CD14-positive monocyte (primary cell): ENCODE measurements at places on chromosomes 1 and 21. TPM values are rescaled to one million over a fixed set of nuclear protein-coding genes. Genes with fewer than 3 reads are reported as not detected.

The CNKSR1 gene
- polyA plus RNA-seq: 1.4 and 1.5 TPM in 2 replicates

DNA sequence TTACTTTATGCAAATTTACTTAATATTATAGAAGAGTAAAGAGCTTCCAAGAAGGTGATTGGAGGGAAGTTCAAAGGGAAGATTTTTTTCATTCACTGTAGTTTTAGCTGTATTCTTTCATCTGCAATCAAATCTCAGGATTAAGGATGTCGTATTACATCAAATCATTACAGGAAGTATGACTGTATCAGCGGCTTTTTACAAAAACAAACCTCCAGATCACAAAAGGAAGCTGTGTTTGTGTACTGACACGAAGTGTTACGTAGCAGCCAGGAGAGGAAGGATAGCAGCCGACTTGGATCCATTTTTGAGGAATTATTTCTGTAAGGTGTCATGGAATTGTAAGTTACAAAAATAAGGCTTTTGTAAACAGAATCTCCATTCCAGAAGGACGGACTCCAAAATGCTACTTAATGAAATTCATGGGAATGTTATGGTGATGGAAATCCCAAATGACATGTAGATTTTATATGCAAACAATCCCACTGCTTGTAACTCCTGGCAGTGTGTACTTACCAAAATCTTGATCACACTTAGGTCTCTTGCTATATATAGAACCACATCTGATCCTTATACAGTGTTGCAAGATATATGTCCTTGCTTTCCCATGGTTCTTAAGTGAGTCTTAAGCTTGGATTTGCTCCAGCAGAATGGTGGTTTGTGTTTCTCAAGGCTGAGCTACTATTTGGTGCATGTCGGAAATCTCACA, 49.8 kb downstream of the KCNJ15 start:
- H3K4me1 ChIP-seq: peaks cover 59% of the 10 kb centered on the region
- peak; percentile 90 for DNase-seq
- H3K27ac ChIP-seq: no peak overlapping the region
- no peak overlapping the region for H3K4me3 ChIP-seq
- H3K36me3 ChIP-seq: no peaks in the 10 kb centered on the region
- no peaks in the 10 kb centered on the region for H3K27me3 ChIP-seq

GRCh38 chr1:179323436-179323835, 29.8 kb downstream of the SOAT1 start:
- peaks cover 10% of the 10 kb centered on the region for H3K36me3 ChIP-seq
- no peaks in the 10 kb centered on the region for H3K27me3 ChIP-seq
- H3K27ac ChIP-seq: peak overlapping the region; percentile 15
- no peak for DNase-seq

DNA sequence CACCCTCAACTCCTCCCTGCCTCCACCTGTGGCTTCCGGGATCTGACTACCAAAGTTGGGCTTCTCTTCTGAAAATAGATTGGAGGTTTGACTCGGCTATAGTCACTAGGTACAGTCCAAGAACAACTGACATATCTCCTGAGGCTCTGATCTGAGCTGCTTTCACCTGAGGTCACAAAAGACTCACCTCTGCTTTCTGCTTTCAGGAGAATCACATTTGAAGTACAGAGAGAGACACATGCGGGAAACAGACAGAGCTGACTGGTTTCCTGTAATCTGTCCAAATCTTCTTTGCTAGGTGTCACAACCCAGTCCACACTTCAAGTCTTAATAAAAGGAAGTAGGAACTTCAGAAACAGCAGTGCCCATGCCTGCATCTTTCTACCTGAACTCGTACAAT, 245.4 kb upstream of the CHRM3 start:
- no peak overlapping the region for H3K27ac ChIP-seq
- H3K36me3 ChIP-seq: no peaks in the 10 kb centered on the region
- H3K27me3 ChIP-seq: no peaks in the 10 kb centered on the region
- DNase-seq: no peak
- H3K4me1 ChIP-seq: no peaks in the 10 kb centered on the region

DNA sequence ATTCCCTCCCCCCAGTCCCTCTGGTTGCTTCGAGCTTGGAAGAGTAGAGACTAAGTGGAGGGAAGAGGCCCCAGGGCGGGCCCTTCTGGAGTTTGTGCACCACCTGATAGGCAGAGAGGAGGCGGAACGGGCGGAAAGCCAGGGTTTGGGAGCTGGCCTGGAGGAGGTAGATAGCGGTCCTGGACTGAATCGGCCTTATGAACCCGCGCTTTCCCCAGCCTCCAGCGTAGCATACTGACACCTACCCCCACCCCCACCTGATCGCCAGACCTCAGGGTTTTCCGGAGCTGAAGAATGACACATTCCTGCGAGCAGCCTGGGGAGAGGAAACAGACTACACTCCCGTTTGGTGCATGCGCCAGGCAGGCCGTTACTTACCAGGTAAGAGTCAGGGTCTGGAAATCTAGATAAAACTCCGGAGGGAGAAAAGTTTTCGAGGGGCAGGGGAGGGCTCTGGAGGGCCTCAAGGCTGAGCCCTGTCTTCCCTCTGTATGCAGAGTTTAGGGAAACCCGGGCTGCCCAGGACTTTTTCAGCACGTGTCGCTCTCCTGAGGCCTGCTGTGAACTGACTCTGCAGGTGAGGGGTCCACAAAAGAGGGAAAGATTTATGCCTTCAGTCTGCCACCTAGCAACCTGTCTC, 705 bp downstream of the UROD start:
- no peak for DNase-seq
- H3K36me3 ChIP-seq: peaks cover 34% of the 10 kb centered on the region
- peak overlapping the region; percentile 83 for H3K27ac ChIP-seq
- peak overlapping the region; percentile 44 for H3K4me3 ChIP-seq

DNA sequence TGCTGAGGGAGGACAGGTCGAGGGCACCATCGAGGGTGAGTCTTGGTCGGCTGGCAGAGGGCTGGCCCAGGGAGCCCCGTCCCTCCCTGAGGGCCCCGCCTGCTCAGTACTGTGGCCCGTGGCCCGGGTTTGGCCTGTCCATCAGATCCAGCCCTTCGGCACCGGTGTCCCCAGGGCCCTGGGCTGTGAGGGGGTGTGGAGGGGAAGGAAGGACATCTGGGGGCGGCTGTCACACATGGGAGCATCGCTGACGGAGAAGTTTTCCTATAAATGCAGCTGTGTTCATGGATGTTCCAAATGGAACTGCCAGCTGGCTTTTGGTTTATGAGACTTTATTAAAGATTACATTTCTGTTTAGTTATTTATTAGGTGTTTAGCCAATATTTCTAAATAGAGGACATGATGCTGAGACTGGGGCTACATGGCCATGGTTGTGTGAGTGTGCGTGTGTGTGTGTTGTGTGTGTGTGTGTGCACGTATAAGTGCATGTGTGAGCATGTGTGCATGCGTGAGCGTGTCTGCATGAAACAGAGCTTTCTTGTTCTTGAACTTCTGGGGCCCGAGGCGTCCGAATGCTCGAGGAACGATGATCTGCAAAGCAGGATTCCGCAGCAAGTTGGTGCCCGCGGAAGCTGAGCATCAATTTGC, 54.3 kb downstream of the SLX9 start:
- no peaks in the 10 kb centered on the region for H3K36me3 ChIP-seq
- H3K27me3 ChIP-seq: no peaks in the 10 kb centered on the region
- no peaks in the 10 kb centered on the region for H3K4me1 ChIP-seq
- H3K4me3 ChIP-seq: no peak overlapping the region
- DNase-seq: no peak
- no peak overlapping the region for H3K27ac ChIP-seq

- DNase-seq: no peak
- no peak overlapping the region for H3K27ac ChIP-seq
- no peaks in the 10 kb centered on the region for H3K36me3 ChIP-seq
Observed at GRCh38 chr1:37657620-37658412, 23.1 kb upstream of the RSPO1 start.

DNA sequence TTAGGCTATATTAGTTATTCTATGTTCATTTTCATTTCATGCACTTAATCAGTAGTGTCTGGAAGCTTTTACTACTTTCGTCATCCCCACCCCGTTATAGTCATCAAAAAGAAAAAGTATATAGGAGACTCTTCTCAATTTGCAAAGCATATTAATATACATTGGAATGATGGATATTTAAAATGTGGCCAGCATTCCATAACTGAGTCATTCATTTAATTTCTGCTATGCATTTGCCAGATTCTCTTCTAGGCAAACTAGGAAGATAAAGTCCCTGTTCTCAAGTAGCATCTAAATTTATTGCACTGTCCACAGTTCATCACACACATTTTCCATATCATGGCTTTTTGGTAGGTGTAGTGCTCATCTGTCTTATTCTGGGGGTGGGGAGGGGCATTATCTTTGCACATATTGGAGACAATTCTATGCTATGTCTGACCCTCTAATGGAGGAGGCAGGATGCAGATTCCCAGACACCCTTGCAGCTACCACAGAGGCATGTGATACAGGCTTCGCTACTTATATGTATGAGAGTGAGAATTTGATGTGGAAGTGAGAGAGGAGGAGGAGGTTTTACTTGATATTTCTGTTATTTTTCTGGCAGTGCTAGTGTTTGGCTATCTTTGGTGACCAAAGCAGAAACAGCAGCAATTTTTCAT, 125.8 kb downstream of the CTH start:
- H3K27me3 ChIP-seq: no peaks in the 10 kb centered on the region
- no peaks in the 10 kb centered on the region for H3K36me3 ChIP-seq
- H3K4me3 ChIP-seq: no peak overlapping the region
- no peaks in the 10 kb centered on the region for H3K4me1 ChIP-seq
- H3K27ac ChIP-seq: no peak overlapping the region

DNA sequence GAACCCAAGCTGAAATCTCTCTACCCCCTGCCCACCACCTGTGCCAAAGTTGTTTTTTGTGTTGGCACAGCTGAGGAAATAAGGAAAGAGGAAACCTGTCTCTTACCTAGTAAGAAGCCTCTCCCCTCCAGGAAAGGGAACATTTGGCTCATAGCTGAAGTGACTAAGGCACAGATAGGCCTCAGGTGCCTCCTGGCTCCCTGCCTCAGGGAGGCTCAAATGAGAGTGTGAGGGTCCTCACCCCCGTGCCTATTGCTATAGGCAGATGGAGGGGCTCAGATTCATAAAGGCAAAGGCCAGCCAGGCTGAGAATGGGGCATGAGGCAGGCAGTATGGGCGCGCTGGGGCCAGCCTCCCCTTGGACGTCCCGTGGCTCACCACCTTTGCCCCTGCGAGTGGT, 7.4 kb downstream of the SLC30A2 start:
- H3K4me1 ChIP-seq: peaks cover 21% of the 10 kb centered on the region
- DNase-seq: no peak
- no peaks in the 10 kb centered on the region for H3K27me3 ChIP-seq
- H3K36me3 ChIP-seq: no peaks in the 10 kb centered on the region
